ENCODE measurements at places on chromosomes 5 and 9.

DNA sequence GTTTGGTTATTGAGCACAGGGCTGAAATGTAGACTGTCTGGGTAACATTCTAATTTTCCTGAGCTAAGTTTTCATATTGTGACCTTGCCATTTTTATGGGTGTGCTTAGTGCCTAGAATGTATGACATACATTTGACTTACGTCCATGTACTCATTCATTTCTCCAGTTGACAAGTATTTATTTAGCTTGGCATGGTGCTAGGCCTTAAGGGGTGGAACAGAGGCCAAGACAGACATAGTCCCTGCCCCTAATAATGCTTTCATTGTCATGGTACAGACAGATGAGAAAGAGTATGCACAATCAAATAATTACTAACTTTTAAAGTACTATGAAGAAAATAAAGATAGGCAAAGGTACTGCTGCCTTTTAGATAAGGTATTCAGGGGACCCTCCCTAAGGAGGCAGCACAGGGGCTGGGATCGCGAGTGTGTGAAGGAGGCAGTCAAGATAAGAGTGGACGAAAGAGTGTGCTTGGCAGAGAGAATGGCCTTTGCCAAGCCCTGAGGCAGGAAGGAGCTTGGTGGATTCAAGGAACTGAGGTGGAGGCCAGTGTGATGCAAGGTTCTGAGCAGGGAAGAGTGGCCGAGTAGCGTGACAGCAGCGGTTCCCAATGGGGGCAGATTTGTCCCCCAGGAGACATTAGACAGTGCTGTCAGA is 128.0 kb downstream of the PIP5K1B start:
- DNase-seq: no peak

DNA sequence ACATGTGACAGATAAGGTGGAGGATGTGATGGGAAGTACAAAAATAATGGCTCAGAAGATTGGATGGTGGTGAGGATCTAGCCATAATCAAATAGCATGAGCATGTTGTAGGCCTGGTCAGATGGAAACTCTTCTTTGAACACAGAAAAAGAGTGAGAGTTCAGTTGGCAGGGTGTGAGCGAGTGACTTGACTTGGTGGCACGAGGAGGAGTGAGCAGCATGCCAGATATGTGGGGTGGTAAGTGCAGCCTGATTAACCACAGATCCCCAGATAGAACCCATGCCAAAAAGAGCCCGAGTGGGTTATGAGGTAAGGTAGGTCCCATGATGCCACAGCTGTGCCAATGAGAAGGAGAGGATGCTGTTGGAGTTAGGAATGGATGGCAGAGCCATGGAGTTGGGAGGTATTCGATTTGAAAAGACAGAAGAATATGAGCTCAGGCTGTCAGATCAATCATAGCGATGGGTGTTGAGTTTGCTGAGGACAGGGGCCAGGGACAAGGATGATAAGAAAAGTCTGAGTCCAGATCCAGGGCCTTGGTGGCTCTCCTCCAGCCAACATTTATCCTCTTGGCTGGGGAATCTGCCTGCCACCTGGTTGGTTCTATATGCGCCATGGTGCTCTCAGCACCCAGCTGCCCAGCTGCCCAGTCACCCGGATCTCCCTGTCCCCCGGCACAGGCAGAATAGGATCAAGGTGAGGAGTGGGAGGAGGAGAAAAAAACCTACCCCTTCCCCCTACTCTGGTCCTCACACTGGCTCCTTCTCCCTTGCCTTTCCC is 16.5 kb downstream of the GARNL3 start:
- DNase-seq: no peak

DNA sequence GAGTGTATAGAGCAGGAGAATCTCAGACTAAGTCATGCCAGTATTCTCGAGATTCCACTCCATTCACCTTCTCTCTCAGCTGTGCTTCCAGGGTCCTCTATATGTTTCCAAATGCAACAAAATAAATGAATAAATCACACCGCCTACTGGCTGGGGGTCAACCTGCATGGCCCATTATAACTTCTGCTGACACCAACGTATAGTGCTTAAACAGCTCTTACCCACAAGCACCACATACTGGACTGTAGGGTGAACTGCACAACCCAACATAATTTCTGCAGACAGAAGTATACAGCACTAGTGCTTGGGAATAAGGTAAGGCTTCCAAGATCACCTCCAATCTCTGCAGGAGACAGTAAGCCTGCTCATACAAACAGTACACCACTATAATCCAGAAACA is 33.1 kb upstream of the HTR4 start:
- peak; percentile 59 for DNase-seq

- no peak for DNase-seq
Measured at GRCh38 chr9:98995971-98996504, 52.3 kb downstream of the COL15A1 start.

DNA sequence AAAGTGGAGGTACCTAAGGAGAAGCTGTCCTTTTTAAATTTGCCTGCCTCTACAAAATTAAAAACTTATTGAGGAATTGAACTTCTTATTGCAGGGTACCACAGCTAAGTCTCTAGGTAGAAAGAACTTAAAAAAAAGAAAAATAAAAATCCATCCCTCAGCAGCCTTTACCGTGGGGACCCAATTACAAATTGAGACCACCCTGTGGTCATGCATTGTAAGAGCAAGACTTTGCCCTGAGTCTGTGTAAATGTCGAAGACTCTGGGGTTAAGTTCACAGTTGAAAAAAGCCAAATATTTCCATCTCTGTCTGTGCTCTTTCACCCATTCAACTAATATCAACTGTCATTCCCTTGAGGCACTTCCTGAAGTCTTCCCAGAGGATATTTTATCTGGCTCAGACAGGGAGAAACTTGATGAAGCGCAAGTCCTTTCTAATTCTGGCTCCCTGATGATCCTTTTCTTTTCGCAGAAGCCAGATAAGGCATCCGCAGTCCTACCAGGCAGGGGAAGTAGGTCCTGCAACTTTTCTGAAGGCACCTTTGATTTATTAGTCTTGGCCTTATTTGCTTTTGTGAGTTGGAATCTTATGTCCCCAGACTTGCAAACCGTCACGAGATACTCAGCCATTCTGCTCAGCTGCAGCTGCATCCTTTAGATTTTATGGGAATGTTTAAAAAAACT is 323.8 kb upstream of the WWC1 start:
- DNase-seq: no peak

DNA sequence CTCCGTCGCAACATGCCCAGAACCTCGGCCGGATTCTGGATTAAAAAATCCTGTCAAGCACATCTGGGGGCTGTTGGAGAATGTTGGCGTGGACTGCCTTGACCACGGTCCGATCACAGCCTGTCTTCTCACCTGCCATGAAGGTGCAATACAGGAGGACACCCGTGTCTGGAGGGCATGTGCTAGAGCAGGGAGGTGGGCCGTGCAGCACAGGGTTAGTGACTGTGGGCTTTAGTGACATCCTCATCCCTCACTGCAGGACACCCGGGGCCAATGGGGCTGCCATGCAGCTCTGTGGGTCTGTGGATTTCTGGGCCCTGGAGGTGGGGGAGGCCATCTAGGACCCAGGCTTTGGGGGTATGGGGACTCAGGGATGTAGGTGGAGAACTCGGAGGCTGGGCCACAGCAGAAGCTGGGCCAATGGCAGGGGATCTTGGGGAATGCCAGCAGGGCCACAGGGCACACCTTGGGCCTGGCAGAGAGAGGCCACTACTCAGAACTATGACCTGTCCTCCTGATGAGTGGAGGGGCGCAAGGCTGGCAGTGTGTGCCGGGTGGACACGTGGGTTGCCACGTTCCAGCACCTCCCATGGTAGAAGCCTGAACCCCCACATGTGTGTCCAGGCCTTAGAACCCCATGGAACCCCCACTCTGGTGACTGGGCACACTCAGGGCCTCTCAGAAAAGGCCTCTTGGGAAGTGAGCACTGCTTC is 23.3 kb downstream of the ZDHHC11B start:
- no peak for DNase-seq

DNA sequence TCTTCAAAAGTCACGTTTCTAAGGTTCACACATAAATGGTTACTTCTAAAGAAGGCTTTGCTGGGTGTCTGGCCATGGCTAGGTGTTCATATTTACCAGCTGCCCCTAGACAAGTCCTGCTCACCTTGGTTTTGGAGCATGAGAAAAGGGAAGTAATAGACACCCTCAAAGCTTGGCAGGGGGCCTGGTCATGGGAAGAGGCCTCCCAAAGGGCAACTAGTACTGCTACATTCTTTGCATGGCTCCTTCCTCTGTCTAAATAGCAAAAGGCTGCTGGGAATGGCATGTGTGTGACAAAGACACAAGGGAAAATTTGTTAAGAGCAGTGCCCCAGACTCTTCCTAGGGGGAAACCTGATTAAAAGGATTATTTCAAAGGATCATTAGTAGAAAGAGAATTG is 93.4 kb downstream of the NRG2 start:
- DNase-seq: no peak

DNA sequence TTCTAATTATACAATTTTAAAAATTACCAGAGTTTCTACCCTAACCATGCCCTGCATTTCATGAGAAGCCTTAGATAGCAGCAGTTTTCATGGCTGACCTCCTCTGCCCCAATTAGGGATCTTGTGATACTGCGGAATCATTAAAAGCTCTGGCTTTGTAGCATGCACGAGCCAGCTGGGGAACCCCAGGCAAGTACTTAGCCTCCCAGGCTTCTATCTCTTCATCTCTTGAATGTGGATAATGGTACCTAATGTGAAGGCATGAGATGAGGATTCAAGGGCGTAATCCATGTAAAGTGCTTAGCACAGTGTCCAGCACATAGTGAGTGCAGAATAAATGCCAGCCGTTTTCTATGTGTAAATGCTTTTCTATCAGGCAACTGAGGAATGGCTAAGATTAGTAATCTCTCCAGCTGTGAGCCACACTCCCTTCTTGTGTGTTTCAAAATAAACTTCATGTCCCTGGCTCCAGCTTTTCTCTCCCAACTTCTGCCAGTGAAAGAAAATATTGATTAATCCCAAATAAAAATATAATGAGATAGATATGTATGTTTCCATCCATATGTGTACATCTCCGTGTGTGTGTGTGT is 88.4 kb downstream of the APBA1 start:
- no peak for DNase-seq

DNA sequence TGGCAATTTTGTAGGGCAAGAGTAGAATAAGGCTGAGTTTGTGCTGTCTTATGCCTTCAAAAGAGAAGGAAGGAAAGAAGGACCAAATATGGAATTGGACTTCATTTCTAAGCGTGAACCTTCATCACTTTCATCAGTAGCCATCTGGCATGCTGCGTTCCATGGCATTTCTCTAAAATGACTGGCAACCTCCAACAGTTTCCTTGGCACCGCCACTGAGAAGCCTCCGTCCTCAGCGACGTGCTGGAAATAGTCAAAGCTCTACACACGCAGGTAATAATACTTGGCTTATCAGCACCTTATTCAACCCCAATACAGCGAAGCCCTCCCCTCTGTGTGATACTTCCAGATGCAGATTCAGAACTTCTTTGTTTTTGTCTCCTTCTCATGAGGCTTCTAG is 169.7 kb upstream of the CD180 start:
- no peak for DNase-seq

DNA sequence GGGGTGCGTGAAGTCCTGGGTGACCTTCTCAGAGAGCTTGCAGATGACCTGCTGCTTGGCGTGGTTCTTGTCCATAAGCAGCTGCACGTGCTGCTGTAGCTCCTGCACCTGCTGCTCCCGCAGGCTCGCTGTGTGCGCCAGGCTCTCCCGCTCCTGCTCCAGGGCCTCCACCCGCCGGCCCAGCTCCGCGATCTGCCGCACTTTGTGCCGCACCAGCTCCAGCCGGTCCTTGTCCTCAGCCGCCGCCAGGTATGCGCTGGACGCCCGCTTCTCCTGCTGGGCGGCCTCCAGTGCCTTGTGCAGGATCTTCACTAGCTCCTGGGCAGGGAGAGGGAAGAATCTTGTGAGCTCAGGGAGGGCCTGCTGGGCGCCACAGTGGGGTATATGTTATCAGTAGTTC is 28.5 kb upstream of the CORO2A start:
- DNase-seq: no peak

DNA sequence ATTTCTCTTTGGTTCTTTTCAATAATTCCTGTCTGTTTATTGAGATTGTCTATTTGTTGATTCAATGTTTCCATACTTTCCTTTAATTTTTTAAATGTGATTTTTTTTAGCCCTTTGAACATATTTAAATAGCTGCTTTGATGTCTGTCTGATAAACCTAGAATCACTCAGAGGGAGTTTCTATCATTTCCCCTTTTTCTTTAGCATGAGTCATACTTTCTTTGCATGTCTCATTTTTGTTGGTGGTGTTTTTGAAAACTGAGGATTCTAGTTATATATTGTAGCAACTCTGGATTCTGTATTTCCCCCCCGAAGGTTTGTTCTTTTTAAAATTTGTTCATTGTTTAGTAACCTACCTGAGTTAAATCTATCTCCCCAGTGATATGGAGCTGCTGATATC is 24.2 kb upstream of the ZNF618 start:
- no peak for DNase-seq

- DNase-seq: no peak
Measured at GRCh38 chr9:134867917-134868750, 12.5 kb upstream of the FCN2 start.

DNA sequence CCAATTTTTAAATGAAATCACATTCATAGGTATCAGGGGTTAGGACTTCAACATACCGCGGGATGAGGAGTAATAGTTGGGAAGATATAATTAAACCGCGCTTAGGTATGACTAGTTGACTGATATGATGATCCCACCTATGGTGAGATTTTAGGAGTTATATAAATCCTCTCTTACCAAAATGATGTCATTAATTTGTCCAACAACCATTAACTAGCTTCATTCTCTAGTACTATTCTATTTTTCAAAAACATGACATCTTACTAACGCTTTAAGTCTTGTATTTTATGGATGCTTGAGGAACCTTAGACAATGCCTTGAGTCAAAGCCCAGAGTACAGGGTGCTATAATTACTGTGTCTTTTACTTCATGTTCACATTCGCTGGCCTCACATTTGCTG is 59.6 kb upstream of the PIK3R1 start:
- no peak for DNase-seq

DNA sequence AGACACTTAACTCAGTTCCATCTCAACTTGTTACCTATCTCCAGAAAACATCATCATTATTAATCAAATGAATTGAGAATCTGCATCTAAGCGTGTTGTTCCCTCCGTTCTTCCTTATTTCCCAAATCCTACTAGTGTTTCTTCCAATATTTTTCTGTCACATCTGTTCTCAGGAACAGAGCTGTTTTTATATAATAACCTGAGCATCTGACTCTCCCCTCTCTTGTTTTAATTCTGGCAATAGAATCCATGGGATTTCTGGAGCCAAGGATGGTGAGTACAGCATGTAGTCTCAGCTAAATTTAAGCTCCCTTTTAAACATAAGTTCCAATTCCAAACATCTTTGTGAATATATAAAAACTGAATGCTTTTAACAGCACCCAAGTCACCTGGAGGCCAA is 558.3 kb downstream of the DTWD2 start:
- no peak for DNase-seq

DNA sequence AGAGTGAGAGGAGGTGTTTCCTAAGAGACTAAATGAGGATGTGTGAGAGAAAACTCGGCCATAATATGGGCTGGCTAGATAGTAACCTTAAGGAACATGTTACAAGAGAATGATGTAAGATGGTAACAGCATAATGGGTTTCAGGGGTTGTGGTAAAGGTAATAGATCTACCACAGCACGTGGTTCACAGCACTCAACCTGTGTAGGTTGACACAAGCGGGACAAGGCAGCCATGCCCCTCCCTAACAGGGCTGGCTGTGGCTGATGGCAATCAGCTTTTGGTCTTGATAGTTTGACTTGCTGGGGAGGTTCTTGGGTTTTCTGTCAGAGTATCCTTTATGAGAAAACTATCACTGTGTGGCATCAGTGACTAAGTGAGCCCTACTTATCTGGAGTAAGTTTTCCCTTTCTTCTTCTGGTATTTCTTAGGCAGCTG is 138.6 kb downstream of the TRIO start:
- DNase-seq: no peak

- DNase-seq: no peak
Measured at GRCh38 chr5:138745268-138745667, 8.0 kb upstream of the CTNNA1 start.
